SK-MEL-5 (cell line): ENCODE measurements at places on chromosomes 3 and 15. TPM values are rescaled to one million over a fixed set of nuclear protein-coding genes. Genes with fewer than 3 reads are reported as not detected.

The CNBP gene
- 396 and 418 TPM in 2 replicates for total RNA-seq

DNA sequence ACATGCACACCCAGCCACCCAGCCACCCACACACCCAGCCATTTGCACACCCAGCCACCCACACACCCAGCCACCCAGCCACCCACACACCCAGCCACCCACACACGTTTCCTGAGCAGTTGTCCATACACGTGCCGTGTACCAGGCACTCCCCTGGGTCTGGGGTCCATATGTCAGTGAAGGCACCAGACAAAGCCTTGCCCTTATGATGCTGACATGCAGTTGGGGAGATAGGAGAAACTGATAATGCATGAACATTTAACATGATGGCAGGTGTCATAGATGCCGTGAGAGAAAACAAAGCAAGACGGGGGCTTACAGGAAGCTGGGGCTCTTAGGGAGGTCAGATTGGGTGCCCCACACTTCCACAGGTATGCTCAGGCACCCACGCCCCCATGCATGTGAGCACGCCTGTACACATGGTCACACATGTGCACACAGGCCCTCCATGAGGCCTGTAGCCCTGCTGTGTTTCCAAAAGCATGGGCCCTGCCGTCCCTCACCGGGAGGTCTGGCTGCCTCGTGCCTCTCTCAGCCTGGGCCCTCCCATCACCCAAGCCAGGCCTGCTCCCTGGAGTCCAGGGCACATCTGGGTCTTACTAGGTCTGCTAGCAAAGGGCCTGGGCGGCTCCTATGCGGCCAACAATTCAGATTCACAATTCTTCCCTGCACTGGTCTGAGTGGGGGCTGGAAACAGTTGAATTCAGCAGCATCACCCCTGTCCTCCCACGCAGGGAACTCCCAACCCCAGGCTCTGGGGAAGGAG, 3.6 kb upstream of the DNAJB8 start:
- DNase-seq, result no peak

The ATP13A4 gene
- not detected in 2 replicates for total RNA-seq

GRCh38 chr3:146594843-146595482, 10.2 kb downstream of the PLSCR5 start:
- peak; percentile 32 for DNase-seq

The FRMD4B gene
- total RNA-seq, result 31.4 and 36.7 TPM in 2 replicates

The APOD gene
- total RNA-seq, result 90.8 and 104 TPM in 2 replicates

- DNase-seq, result no peak
Observed at GRCh38 chr3:184512621-184513020, 49.0 kb upstream of the EPHB3 start.

The ISG20 gene
- 121 and 125 TPM in 2 replicates for total RNA-seq

The TRIM42 gene
- total RNA-seq, result not detected in 2 replicates

DNA sequence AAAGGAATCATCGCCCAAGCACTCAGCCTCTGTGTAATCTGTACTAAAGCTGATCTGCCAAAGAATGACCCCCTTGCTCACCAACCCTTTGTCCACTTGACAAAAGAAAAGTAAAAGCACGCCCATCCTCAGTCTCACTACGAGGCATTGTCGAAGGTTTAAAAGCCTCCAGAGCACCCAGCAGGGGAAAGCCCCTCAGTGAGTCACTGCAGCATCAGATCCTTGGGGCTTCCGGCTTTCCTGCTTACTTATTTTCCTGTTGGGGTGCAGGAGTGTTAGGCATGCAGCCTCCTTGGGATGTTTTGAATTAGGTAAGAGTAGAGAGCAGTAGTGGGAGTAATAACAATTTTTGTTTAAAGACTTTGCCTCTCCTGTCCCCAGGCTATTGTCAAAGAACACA, 216.1 kb downstream of the MTHFS start:
- DNase-seq, result no peak

DNA sequence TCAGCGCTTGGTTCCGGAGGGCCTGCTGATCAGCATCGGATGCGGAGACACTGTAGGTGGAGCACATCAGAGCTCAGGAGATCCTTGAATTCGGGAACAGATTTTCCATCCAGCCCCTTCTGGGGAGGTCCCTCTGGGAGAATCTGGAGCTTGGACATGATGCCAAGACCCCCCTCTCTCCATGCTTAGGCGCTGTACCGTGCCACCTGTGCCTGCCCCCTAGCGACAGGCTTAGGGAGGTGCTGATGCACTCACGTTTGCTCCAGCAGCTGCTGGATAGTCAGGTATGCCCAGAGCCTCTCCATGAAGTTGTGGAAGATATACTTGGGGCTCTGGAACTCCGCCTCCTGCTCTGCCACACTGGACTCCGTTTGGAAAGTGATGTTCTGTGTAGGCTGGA, 9.7 kb downstream of the ITIH4 start:
- DNase-seq, result peak; percentile 63

- no peak for DNase-seq
Observed at GRCh38 chr15:58641660-58642059, 107.8 kb downstream of the ADAM10 start.

The TPRG1 gene
- total RNA-seq, result 0.45 TPM in 1 of 2 replicates, not detected in the other

- peak; percentile 55 for DNase-seq
Observed at GRCh38 chr3:87069971-87070370, 79.0 kb upstream of the VGLL3 start.

DNA sequence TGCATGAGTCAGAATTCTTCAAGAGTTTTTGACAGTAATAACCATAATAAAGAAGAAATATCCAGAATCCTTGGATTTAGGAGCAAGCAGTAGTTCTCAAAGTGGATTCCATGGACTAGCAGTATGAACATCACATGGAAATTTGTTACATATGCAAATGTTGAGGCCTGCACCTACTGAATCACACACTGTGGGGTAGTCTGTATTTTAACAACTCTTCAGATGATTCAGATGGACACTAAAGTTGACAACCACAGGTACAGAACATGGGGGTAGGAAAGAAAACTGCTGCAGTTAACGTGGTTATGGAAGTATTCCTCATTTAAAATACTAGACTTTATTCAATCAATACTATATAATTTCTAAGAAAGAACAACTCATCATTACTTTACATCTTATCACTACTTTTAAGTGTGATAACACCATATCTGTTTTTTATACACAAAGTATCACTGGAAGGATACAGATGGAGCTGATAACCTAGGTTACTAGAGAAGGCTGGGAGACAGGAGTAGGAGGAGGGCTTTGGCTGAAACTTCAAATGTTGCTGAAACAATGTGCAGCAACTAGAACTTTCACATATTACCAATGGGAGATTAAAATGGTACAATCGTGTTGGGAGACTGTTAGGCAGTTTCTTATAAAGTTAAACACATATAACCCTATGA, 11.7 kb downstream of the NEDD4 start:
- no peak for DNase-seq

DNA sequence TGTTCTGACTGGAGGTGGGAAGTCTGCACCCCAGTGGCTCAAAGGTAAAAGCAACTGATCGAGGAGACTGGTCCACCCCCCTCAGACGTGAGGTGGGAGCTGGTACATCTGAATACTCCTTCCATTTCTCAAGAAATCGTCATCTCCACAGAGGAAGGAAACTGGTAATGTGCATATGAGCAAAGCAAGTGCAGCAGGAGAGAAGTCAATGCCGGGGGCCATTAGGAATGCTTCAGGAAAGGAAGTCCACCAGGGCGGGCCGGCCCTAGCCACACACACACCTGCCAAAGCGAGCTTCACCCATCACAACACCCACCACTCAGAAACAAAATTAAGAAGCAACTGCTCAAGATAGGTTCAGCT, 8.5 kb downstream of the TBC1D2B start:
- no peak for DNase-seq

DNA sequence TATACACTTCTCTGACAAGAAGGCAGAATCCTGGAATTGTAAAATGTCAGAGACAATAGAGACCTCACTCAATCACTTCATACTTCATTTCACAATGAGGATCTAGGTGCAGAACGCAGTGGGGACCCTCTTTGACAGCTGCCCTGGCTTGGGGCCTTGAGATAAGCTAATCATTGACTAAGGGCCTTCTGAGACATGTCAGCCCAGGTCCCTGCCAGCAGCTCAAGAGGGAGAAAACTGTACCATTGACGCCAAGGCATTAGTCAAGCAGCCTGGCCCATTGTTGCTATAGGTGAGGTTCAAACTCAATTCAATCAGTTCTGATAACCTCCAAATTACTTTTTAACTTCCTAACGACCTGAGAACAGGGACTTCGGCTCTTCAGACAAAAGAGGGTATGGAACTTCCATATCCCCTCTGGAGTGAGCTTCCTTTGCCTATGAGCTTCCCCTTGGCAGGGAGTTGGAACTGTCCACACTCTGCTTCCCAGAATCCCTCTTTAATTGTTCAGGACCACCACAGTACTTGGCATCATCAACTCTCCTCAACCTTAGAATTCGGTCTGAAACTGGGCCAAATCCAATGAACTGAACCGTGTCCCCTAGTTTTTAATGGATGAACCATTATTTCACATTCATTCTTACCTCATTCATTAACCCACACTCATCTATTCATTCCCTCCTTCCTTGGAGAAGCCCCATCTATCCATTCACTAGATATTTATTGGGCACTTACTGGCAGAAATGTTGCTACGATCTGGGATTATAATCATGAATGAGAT, 1.5 kb upstream of the CYP8B1 start:
- DNase-seq, result no peak

DNA sequence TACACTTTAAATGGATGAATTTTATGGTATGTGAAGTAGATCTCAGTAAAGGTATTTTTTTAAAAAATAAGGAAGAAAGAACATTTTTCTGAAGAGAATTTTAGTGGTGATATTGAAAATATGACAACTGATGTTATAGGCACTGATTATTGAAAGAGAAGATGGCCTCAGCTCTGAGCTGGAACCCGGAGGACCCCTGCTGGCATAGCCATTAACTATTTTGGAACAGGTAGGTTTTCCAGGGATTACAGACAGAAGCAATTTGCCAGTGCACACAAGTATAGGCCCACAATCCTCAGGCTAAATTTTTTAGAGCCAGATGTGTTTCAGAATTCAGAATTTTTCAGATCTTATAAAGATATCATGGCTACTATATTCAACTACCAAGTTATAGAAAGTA, 315.9 kb upstream of the GPR149 start:
- DNase-seq, result peak; percentile 40

GRCh38 chr15:29968895-29969561, 113.7 kb upstream of the GOLGA8J start:
- no peak for DNase-seq

GRCh38 chr3:10552631-10552943, 47.2 kb upstream of the ATP2B2 start:
- no peak for DNase-seq

DNA sequence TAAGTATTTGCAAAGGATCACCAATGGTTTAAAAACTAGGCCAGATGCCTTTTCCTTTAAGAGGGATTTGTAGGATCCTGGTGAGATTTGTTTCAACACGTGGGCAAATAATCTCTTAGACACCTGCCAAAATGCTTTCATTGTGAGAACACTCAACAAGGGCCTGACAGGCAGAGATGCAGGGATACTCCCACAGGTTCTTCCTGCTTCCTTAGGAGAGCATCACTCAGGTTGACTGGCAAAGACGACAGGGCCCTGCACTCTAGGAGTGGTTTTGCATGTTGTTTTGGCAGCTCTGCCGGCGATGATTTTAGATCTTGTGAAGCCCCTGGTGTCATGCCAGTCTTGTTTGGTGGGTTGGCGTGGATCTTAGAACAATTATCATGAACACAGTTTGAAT, 184.5 kb downstream of the NR1D2 start:
- no peak for DNase-seq

GRCh38 chr3:18047052-18047451, 304.6 kb upstream of the TBC1D5 start:
- no peak for DNase-seq

- no peak for DNase-seq
Observed at GRCh38 chr3:27993051-27993450, 248.4 kb upstream of the CMC1 start.

DNA sequence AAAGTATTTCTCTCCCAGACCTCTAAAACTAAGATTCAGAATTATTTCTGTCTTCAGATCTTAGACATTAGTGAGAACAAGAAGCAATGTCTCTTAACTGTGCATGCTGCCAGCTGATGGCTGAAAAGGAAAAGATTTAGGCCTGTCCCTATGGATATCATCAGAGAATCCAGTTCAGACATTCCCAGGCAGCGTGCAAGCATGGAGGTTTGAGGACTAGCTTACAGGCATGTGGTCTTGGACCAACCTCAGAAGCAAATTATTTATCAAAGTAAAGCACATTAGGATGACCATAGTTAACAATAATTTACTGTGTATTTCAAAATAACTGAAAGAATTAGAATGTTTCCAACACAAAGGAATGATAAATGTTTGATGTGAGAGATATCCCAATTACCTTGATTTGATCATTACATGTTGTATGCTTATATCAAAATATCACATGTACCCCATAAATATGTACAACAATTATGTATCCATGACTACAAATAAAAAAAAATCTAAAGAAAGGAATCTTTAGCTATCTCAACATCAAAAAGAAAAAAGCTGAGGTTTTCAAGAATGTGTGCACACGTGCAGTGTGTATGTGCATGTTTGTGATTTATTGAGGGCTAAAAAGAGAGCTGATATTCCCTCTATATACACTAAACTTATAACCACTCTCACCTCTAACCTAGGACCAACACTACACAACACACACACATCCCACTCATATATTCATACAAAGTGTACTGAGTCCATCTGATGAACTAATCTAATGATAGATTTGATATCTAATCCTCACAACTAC, 108.9 kb upstream of the THBS1 start:
- no peak for DNase-seq

The CCRL2 gene
- not detected in 2 replicates for total RNA-seq

- DNase-seq, result no peak
Observed at GRCh38 chr15:49697121-49697520, 76.3 kb downstream of the DTWD1 start.

DNA sequence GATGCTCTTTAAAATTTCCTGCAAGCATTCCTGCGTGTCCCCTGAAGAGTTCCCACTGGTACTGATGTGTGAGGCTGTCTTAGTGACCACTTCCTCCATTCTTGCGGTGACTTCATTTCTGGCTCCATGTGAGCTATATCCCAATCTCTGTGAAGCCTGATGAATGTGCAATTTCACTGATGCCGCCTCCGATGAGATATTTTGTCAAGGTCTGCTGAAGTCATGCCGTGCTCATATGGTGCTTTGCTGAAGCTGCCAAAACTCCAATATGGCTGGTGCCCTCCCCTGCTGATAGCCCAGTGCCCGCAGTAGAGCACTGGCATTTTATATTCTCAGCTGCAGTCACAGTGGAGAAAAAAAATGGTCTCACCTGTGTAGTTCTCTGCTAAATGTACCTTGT, 271.5 kb downstream of the EFHB start:
- DNase-seq, result no peak

- no peak for DNase-seq
Observed at GRCh38 chr3:132315851-132316250, 1.4 kb upstream of the ACP3 start.

- DNase-seq, result no peak
Observed at GRCh38 chr3:52415800-52416199, 29.1 kb downstream of the SEMA3G start.

GRCh38 chr3:99776516-99777209, 41.0 kb upstream of the CMSS1 start:
- DNase-seq, result no peak

DNA sequence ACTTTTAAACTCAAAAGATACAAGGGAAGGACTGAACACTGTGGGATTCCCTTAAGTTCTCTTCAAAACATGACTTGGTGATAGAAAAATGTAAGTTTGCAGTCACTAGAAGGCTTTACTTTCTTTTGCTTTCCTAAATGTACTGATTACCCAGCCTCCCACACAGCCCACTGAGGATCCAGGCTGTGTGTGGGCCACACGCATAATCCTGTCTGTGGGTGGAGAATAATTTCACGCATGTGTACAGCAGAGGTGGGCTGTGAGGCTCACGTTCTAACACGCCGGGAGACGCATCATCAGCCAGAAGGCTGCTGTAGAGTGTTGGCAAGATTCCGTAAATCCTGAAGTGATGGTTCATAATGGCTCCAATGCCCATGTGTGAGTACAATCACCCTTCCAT, 165.5 kb downstream of the CLSTN2 start:
- no peak for DNase-seq
